ENCODE measurements at places on chromosomes 7 and 10.

DNA sequence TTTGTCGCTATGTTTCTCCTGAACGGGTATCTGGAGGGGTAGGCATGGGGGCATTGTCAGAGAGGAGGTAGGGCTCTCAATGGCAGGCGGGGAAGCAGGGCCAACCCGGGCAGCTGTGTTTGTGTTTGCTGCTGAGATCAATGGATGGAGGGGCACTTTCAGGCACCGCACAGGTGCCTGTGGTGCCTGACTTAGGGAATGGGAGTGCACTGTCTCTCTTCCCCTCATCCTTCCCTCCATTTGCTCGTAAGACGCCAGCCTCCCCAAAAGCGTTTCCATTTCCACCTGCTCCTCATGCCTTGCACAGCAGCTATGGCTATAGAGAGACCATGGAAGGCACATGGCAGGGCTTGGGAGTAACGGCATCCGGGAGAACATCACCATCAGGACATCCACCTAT is 615.9 kb upstream of the FOXK1 start:
- no peak for DNase-seq

GRCh38 chr7:36939816-36940215 is 215.5 kb upstream of the AOAH start:
- DNase-seq, result no peak

- no peak for DNase-seq
Observed at GRCh38 chr7:147664541-147664940, 926.0 kb upstream of the C7orf33 start.

DNA sequence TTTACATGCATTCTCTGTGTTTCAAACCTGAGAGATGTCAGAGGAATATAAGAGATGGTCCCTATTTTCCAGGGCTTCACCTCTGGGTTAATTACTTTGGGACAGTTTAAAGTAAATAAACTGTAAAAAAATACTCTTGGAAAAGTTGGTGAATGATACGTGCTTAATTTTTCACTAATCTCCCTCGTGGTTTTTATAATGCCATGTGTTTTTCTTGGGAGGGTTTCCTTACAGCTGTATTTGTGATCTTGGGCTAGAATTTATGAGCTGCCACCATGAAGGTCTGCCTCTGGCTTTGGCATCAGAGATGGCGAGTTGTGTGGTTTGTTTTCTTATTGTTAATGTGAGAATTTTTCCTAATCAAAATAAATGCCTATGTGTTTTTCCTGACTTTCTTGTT is 322.5 kb downstream of the AUTS2 start:
- DNase-seq, result no peak

DNA sequence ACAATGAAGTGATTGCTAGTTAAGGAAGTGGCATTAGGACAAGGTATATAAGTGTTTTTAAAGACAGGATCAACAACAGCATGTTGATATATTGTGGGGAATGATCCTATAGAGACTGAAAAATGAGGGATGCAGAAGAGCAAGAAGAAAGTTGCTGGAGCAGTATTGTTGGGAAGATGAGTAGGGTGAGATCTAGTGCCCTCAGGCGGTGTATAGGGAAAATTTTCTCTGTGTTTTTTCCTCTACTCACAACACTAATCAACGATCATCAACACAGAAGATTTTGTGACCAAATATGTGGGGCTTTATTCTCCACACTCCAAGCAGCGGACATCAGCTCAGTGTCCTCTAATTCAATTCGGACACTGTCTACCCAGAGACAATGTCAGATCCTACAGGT is 9.6 kb upstream of the PTTG1IP2 start:
- no peak for DNase-seq

- DNase-seq, result no peak
Observed at GRCh38 chr10:90276894-90277475, 575.6 kb downstream of the KIF20B start.

DNA sequence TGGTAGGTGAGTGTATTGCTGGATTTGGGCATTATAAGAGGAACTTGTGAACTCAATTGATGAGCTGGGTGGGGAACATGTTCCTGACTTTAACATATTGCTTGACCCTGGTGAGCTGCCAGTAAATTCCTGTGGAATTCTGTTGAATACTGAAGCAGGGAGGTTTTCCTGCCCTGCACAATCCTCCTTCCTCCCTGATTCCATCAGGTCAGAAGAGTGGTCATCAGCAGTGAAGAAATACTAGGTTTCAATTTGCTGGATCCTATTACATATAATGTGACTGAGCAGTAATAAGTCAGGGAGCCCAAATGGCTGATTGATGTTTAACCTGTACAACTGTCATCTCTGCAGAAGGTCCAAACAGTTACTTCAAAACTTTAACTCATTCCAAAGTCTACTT is 581.2 kb downstream of the SUGCT start:
- no peak for DNase-seq

GRCh38 chr10:84510121-84510520 is 181.7 kb downstream of the CCSER2 start:
- DNase-seq, result no peak

DNA sequence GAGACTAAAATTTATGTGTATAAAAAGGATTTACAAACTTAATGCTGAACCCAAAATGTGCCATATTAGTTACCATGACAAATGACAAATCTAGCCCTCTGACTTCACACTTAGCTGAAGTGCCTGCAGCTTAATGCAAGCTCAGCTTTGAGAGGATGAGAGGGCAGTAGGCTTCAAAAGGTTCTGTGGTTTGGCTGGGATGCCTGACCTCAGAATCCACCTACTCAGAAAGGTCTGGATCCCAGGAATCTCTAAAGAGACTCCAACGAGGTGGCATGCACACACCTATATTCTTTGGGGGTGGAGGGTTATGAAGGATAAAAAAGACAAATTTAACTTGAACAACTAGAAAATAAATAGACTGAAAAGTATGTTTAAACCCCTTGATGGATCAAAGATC is 213.4 kb downstream of the TAX1BP1 start:
- no peak for DNase-seq

DNA sequence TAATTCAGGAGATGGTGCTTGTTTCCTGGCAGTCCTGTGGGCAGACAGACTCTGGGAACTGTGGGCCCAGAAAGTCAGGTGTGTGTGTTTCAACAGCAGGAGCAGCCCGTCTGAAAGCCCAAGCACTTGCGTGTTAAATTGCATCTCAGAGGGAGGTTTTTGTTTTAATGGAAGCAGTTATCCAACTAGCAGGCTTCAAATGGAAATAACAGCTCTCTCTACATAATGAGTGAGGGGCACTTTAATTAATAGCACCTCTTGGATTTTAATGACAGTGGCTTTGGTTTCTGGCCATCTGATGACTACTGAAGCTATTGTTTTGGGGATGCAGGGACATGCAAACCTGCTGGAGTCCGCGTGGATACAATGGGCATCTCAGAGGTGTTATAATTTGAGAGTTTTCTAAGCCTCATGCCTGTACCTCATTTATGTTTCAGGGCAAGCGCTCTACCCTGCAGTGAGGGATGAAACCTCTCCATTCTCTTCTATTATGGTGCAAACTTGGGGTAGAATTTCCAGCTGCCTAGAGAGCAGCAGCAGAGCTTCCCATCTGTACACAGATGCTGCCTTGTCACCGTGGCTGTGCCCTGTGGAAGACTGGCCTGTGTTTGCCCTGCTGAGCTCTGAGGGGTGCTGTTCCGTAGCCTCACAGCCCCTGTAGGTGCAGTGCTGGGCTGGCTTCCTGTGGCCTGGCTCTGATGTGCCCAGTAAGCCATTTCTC is 206.6 kb upstream of the GPR26 start:
- no peak for DNase-seq

DNA sequence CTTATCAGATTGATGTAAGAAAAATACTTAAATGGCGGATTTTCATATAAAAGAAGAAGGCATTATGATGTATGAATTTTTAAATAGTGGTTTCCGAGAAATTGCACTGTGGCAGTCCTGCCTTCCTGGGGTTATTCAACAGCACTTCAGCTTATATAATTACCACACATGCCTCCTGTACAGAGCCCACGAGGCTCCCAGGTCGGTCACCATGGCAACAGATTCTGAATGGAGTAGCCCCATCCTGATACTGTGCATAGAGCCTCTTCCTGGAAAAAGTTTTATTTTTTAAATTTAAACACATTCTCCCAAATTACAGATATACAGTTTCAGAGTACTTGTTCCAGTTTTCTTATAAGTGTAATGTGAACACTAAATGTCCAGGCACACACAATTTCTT is 15.9 kb upstream of the ASB4 start:
- DNase-seq, result no peak

DNA sequence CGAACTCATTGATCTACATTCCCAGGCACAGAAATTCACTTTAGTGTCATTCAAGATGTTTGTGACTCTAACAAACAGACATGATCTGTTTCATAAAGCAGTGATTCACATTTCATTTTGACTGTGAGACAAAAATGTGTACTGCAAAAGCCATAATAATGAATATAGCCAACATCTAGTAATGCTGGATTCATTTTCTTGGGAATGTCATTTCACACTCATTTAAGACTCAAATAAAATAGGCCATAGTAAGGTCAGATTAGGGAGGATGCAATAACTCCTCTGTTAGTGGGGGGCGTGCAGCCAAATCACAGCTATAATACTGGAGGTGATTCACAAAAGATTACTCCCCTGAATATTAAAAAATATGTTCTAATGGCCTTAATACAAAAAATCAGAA is 566.6 kb upstream of the ZWINT start:
- DNase-seq, result no peak

Measured in effector CD8-positive, alpha-beta T cell (primary cell).